Foreskin keratinocyte (primary cell): ENCODE measurements at places on chromosomes 3 and 15. TPM values are rescaled to one million over a fixed set of nuclear protein-coding genes. Genes with fewer than 3 reads are reported as not detected.

INO80 gene
- polyA plus RNA-seq, result 6.4 and 9.3 TPM in 2 replicates

NUP210 gene
- not detected in 2 replicates for polyA plus RNA-seq

CDHR4 gene
- not detected in 2 replicates for polyA plus RNA-seq

IL12A gene
- 0.26 and 0.54 TPM in 2 replicates for polyA plus RNA-seq

MYL3 gene
- not detected in 2 replicates for polyA plus RNA-seq

LMAN1L gene
- not detected in 2 replicates for polyA plus RNA-seq

ARPP21 gene
- not detected in 2 replicates for polyA plus RNA-seq

RTP3 gene
- polyA plus RNA-seq, result not detected in 2 replicates

GABRR3 gene
- polyA plus RNA-seq, result not detected in 2 replicates

ATP2B2 gene
- not detected in 2 replicates for polyA plus RNA-seq

FOXB1 gene
- not detected in 2 replicates for polyA plus RNA-seq

ILDR1 gene
- 0.02 TPM in 1 of 2 replicates, not detected in the other for polyA plus RNA-seq

ARPP19 gene
- 37.2 and 43.6 TPM in 2 replicates for polyA plus RNA-seq

CYB561D2 gene
- polyA plus RNA-seq, result 26.0 and 27.3 TPM in 2 replicates

GPR62 gene
- not detected in 2 replicates for polyA plus RNA-seq

EPHB3 gene
- 4.3 and 6.5 TPM in 2 replicates for polyA plus RNA-seq

PRKAR2A gene
- 9.5 and 12.2 TPM in 2 replicates for polyA plus RNA-seq

ZNF639 gene
- polyA plus RNA-seq, result 15.8 and 20.4 TPM in 2 replicates

MESP2 gene
- 1.2 TPM in 2 replicates for polyA plus RNA-seq

MUC20 gene
- 0.11 and 0.16 TPM in 2 replicates for polyA plus RNA-seq

LDHAL6B gene
- not detected in 2 replicates for polyA plus RNA-seq

CD80 gene
- polyA plus RNA-seq, result not detected in 2 replicates

CKMT1B gene
- 52.4 and 53.7 TPM in 2 replicates for polyA plus RNA-seq

DPPA2 gene
- polyA plus RNA-seq, result not detected in 2 replicates

IQCF5 gene
- polyA plus RNA-seq, result not detected in 2 replicates

ALPK3 gene
- polyA plus RNA-seq, result 0.02 and 0.07 TPM in 2 replicates

HTR3E gene
- not detected in 2 replicates for polyA plus RNA-seq

TF gene
- under 0.01 TPM in 1 of 2 replicates, not detected in the other for polyA plus RNA-seq

CFAP20DC gene
- 3.2 and 3.3 TPM in 2 replicates for polyA plus RNA-seq

LRRN1 gene
- 0.02 TPM in 2 replicates for polyA plus RNA-seq

SERINC4 gene
- polyA plus RNA-seq, result 0.06 and 0.08 TPM in 2 replicates

TNK2 gene
- polyA plus RNA-seq, result 28.1 and 30.7 TPM in 2 replicates

CLEC3B gene
- polyA plus RNA-seq, result not detected in 2 replicates

CHRD gene
- not detected in 2 replicates for polyA plus RNA-seq

LRRFIP2 gene
- polyA plus RNA-seq, result 41.6 and 49.1 TPM in 2 replicates

RYK gene
- polyA plus RNA-seq, result 31.1 and 37.5 TPM in 2 replicates

SCN10A gene
- polyA plus RNA-seq, result not detected in 2 replicates

MLF1 gene
- 11.4 and 11.6 TPM in 2 replicates for polyA plus RNA-seq

EPHA3 gene
- polyA plus RNA-seq, result not detected in 2 replicates

ATOSA gene
- polyA plus RNA-seq, result 3.3 and 3.4 TPM in 2 replicates
